ENCODE measurements at places on chromosomes 7 and 10. TPM values are rescaled to one million over a fixed set of nuclear protein-coding genes. Genes with fewer than 3 reads are reported as not detected.

DNA sequence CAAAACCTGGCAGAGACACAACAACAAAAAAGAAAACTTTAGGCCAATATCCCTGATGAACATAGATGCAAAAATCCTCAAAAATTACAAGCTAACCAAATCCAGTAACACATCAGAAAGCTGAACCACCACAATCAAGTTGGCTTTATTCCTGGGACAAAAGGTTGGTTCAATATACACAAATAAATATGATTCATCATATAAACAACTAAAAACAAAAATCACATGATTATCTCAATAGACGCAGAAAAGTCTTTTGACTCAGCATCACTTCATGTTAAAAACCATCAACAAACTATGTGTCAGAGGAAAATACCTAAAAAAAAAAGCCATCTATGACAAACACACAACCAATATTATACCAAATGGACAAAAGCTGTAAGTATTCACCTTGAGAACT lies 283.5 kb downstream of the THSD7A start:
- no peak for DNase-seq

GGCT gene
- 33.4 TPM for polyA plus RNA-seq

RAPGEF5 gene
- 14.6 TPM for polyA plus RNA-seq

DNA sequence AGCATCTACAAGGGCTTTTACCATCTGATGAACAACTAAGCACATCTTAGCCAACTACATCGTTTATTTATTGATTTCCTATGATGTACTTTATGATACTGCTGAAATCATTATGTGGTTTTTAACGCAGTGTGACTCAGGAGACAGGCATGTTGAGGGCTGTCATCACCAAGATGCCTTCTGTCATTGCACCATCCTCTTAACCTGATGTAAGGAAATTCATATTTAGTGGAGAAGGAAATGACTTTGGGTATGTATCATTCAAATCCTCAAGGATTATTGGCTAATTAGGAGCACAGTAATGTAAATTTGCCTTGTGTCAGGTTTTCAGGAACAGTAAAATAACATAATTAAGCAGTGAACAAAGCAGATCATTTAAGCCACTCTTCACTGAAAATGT lies 138.5 kb upstream of the MGMT start:
- no peak for DNase-seq

GRCh38 chr7:68688416-68689086 lies 909.7 kb upstream of the AUTS2 start:
- DNase-seq: no peak

Measured in hindlimb muscle (tissue), 1 donor.